ENCODE measurements at places on chromosomes 1 and 21. TPM values are rescaled to one million over a fixed set of nuclear protein-coding genes. Genes with fewer than 3 reads are reported as not detected.

TMEM200B gene
- 2.1 TPM for total RNA-seq

YBEY gene
- 21.4 TPM for total RNA-seq

ERVH48-1 gene
- not detected for total RNA-seq

HPCA gene
- total RNA-seq: not detected

TSPEAR gene
- not detected for total RNA-seq

RAD54L gene
- 19.9 TPM for total RNA-seq

RHBDL2 gene
- total RNA-seq: 1.4 TPM
